ENCODE measurements at places on chromosomes 12 and 14.

- H3K4me3 ChIP-seq, result no peak overlapping the region
- DNase-seq, result no peak
- H3K27me3 ChIP-seq, result no peaks in the 10 kb centered on the region
- H3K27ac ChIP-seq, result no peak overlapping the region
Measured at GRCh38 chr14:81133400-81133799, 87.4 kb downstream of the GTF2A1 start.

- no peaks in the 10 kb centered on the region for H3K27me3 ChIP-seq
- H3K27ac ChIP-seq, result no peak overlapping the region
- H3K36me3 ChIP-seq, result no peaks in the 10 kb centered on the region
- no peak overlapping the region for H3K4me3 ChIP-seq
- no peak for DNase-seq
Measured at GRCh38 chr12:91094957-91095356, 16.3 kb downstream of the LUM start.

DNA sequence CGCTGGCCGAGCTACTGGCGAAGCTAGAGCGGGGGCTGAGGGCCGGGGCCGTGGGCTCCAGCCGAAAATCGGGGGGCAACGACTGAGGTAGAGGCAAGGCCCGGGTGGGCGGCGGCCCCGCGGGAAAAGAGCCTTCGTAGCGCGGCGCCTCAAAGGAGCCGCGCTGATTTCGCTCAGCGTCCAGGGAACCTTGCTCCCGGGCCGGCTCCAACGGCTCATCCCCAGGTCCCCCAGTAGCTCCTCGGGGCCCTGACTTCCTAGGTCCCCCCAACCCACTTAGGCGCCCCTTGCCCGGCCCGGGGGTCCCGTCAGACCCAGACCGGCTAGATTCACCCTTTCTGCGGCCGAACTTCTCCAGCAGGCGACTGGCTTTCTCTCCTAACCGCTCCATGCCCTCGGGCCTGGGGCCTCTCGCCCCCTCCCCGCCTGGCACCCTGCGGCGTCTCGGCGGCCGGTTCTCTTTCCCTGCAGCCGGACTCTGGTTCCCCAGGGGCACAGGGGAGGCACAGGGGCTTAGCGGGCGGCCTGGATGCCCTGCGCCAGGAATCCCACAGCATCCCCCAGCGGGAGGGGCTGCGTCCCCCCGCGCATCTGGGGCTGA is 375 bp downstream of the AJUBA start:
- peaks cover 10% of the 10 kb centered on the region for H3K4me1 ChIP-seq
- peaks cover 28% of the 10 kb centered on the region for H3K27me3 ChIP-seq
- no peaks in the 10 kb centered on the region for H3K36me3 ChIP-seq

- H3K27ac ChIP-seq, result no peak overlapping the region
- H3K36me3 ChIP-seq, result no peaks in the 10 kb centered on the region
- no peak overlapping the region for H3K4me3 ChIP-seq
- peaks cover 5% of the 10 kb centered on the region for H3K27me3 ChIP-seq
Measured at GRCh38 chr14:62081012-62081612, 318.9 kb downstream of the SNAPC1 start.
